Breast epithelium (tissue), 4 donors: ENCODE measurements at places on chromosomes 2 and 18.
A peak's percentile ranks its signal among the peaks of the same experiment; 100 is the strongest.

- H3K4me1 ChIP-seq = no peaks in the 10 kb centered on the region
- DNase-seq = no peak
- H3K27me3 ChIP-seq = no peaks in the 10 kb centered on the region
- H3K27ac ChIP-seq = no peak overlapping the region
- no peaks in the 10 kb centered on the region for H3K36me3 ChIP-seq
Observed at GRCh38 chr2:191650896-191651773, 26.8 kb upstream of the NABP1 start.

DNA sequence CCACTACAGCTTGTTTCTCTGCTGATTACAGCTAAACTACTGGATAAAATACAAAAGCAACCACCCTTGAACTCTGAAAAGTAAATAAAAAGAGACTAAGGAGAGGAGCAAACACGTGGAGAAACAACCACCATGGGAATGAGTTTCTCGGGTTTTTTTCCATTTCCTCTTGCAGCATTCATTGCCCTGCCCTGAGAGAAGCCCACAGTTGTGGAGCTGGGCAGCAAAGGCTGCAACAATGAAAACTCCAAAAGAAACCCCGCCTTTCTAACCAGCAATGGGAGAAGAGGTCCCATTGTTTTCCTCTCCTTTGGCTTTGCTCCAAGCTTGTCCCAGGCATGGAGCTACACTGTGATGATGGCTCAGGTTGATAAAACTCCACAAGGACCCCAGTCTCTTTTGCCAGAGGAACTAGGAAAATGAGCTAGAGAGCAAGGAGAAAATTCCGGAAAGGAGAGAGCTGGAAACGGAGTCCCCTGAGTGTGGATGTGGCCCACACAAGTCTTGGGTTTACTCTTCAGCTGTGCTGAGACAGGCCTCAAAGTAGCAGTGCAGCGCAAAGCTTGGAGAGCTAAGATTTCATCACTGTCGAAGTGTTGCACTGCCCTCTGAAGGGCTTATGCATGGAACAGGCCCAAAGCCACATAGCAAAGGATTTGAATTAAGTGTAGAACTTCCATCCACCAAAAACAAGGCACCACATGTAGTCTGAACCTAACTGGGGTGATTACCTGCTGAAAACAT, 20.9 kb downstream of the NAPG start:
- H3K4me3 ChIP-seq = no peak overlapping the region
- DNase-seq = no peak
- no peak overlapping the region for H3K27ac ChIP-seq
- no peaks in the 10 kb centered on the region for H3K27me3 ChIP-seq

DNA sequence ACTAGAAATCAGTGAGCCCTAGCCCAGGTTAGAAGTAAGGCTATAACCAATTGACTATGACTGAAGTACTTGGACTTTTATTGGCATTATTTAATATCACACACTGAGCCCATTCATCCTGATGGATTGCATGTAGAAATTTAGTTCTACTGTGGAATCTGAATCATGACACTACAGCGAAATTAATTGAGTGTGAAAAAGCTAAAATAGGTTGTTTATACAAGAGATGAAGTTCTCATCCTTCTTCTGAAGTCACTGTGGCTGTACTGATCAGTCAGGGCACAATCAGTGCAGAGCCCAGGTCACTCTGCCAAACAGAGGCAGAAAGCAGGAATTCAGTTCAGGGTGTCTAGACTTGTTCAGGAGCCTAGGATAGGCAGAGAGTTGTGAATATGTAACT, 158.9 kb downstream of the BABAM2 start:
- H3K27ac ChIP-seq = no peak overlapping the region
- no peaks in the 10 kb centered on the region for H3K4me1 ChIP-seq
- DNase-seq = no peak
- no peaks in the 10 kb centered on the region for H3K27me3 ChIP-seq
- H3K4me3 ChIP-seq = no peak overlapping the region

DNA sequence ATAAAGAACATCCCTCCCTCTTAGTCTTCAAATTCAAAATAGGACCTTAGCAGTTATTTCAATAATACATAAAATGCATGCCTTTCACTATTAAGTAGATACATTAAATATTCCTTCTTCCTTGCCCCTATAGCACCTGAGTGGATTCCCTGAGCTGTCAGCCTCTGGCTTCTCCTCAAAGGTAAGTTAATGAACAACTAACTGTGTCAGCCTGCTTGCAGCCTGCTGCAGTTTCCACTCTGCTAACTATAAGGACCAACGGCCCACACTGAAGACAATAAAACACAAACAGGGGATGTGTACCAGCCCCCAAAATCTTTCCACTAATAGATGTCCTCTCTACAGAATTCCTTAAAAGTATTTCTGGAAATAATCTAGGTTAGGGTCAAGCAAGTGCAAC, 5.0 kb downstream of the KCTD1 start:
- H3K4me3 ChIP-seq = peak overlapping the region; percentile 1
- H3K4me1 ChIP-seq = no peaks in the 10 kb centered on the region
- H3K27ac ChIP-seq = no peak overlapping the region
- H3K27me3 ChIP-seq = no peaks in the 10 kb centered on the region

DNA sequence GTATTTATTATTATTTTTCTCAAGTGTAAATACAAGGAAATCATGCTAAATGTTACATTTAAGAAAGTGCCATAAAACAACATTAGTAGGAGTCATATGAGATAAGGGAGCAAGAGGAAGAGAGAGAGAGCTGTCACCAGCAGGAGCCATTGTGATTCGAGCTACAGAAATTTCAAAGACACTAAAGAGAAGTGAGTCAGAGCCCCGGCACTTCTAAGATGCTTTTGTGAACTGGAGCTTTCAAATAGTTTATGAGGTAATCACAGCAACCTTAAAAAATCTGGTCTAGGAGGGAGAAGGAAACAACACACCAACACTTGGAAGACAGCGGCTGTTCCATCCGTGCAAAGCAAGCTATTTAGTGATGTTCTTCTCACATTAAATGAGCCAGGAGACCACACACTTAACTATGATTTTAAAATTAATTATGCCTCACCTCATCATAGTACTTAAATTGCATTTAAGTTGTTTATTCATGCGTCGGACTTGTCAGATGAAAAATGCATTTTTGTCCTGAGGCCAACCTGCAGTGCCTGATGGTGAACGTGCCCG, 382.7 kb upstream of the SALL3 start:
- no peak overlapping the region for H3K27ac ChIP-seq
- DNase-seq = no peak
- no peaks in the 10 kb centered on the region for H3K4me1 ChIP-seq
- no peaks in the 10 kb centered on the region for H3K36me3 ChIP-seq

DNA sequence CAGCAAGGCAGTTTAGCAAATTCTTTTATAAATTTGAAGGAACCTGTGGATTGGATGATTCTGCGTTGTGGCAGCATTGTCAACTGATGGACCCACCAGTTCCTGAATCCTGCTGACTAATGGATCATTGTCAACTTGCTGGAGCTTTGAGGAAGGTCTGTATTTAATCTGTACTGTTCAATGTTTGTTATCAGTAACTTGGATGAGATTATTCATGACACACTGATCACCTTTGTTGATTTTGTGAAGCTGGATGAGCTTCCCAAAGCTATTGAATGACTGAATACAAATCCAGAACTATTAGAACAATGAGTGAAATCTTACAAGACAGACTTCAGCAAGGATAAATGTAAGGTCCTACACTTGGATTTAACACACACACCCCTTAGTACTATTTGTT, 101.3 kb downstream of the AQP4 start:
- DNase-seq = no peak
- H3K27ac ChIP-seq = no peak overlapping the region
- H3K4me3 ChIP-seq = no peak overlapping the region
- H3K36me3 ChIP-seq = no peaks in the 10 kb centered on the region
- H3K27me3 ChIP-seq = no peaks in the 10 kb centered on the region

DNA sequence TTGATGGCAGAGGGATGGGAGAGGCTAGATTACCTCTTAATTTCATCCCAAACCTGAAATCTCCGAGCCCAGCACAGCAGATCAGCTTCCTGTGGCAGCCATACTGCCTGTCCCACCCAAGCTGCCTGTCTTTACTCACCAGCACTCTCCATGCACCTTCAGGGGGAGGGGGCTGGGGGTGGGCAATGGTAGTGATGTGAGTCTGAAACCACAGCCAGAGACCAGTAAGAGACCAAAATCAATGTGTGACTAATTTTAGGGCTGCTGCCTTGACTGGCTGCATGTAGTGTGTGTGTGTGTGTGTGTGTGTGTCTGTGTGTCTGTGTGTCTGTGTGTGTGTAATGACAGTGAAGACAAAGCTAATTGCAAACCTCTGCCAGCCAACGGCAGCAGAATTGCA, 11.7 kb upstream of the TEX261 start:
- H3K27me3 ChIP-seq = no peaks in the 10 kb centered on the region
- H3K27ac ChIP-seq = no peak overlapping the region
- DNase-seq = no peak
- no peaks in the 10 kb centered on the region for H3K4me1 ChIP-seq

GRCh38 chr2:187964746-187965145, 326.9 kb upstream of the GULP1 start:
- H3K27me3 ChIP-seq = no peaks in the 10 kb centered on the region
- DNase-seq = no peak
- no peak overlapping the region for H3K4me3 ChIP-seq
- H3K27ac ChIP-seq = no peak overlapping the region
- no peaks in the 10 kb centered on the region for H3K36me3 ChIP-seq

DNA sequence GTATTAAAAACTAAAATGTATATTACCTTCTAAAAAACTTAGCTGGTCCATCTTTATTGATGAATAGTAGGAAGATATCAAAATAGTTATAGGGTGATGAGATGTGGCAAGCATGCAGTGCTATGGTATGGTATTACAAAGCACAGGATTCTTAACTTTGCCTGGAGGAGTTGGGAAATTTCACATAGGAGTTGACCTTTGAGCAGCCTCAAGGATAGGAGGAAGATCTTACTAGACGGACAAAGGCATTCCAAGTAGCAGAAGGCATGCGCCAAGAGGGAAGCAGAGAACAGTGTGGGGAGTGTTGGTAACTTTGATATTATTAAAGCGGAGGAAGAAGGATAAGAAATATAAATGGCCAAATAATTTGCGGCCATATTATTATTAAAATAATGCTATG, 60.0 kb downstream of the TTC21B start:
- no peak for DNase-seq
- H3K27ac ChIP-seq = no peak overlapping the region
- H3K27me3 ChIP-seq = no peaks in the 10 kb centered on the region
- H3K4me1 ChIP-seq = peaks cover under 1% of the 10 kb centered on the region
- no peaks in the 10 kb centered on the region for H3K36me3 ChIP-seq

DNA sequence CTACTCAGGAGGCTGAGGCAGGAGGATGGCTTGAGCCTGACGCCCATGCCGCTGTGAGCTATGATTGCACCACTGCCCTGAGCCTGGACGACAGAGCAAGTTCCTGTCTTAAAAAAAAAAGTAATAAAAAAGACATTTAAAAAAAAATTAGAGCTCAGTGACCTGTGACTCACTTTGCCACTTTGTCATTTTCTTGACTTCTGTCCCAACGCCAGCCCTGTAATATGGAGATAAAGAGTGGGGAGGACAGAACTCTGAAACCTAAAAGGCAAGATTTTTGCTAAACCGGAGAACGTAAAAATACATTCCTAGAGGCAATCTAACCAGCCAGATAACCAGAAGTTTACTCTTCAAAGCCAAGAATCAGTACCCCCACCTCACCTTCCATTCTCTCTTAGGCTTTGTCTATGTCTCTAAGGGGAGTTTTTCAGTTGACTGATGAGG, 49.0 kb downstream of the PRKRA start:
- no peak overlapping the region for H3K27ac ChIP-seq
- no peaks in the 10 kb centered on the region for H3K4me1 ChIP-seq
- H3K27me3 ChIP-seq = no peaks in the 10 kb centered on the region
- H3K36me3 ChIP-seq = no peaks in the 10 kb centered on the region
- DNase-seq = no peak

GRCh38 chr2:44163777-44164176, 4.9 kb upstream of the PPM1B start:
- no peak for DNase-seq
- no peak overlapping the region for H3K4me3 ChIP-seq
- H3K4me1 ChIP-seq = no peaks in the 10 kb centered on the region
- H3K36me3 ChIP-seq = no peaks in the 10 kb centered on the region

DNA sequence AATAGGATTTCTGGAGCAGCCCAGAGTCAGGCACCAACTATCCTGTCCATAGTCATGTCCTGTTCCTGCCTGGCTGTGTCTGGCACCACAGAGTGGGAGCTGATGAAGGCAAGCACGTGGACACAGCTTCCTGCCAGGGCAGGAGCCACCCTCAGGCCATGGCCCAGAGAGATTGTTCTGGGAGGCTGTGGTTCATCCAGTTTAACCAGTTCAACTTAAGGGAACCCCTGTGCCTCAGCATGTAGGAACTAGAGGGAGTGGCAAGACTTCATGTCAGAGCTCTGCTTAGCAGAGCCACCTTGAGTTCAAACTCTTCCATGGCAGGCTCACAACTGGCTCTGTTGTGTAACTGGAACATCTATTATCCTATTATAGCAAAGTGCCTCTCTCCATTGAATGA, 73.2 kb upstream of the NCKAP5 start:
- H3K27ac ChIP-seq = peak overlapping the region; percentile 63
- H3K27me3 ChIP-seq = no peaks in the 10 kb centered on the region
- H3K4me3 ChIP-seq = no peak overlapping the region
- H3K4me1 ChIP-seq = no peaks in the 10 kb centered on the region
- DNase-seq = peak; percentile 89

DNA sequence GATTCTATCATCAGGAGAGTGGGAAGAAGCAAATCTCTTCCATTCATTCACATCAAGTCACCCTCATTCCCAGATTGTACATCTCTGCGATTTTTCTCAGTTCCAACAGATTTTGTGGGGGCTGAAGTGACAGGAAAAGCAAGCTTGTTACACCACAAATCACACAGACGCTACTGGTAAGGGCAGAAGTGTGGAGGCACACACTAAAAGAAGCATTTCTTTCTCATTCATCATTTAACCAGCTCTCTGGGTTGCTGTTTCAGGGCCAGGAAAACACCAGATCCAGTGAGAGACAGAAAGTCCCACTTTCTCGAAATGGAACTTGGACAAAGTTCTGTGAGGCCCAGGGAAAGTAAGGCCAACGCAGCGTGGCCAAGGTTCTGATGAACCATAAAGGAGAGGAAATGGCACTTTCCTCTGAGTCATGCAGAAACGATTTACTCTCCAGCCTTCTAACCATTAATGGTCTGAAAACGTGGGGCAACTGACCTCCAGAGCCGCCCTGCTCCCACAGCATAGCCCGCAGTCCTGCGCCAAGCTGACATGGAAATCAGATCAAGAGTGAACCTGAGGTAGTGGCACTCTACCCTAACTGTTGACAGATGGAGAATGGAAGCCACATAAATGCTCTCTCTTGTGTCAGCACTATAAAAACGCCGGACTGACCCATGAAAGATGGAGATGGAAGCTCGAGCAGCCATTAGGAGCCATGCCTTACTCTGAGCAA, 191.0 kb downstream of the C1D start:
- H3K27ac ChIP-seq = peak overlapping the region; percentile 25
- no peak for DNase-seq
- no peaks in the 10 kb centered on the region for H3K27me3 ChIP-seq
- no peak overlapping the region for H3K4me3 ChIP-seq
- no peaks in the 10 kb centered on the region for H3K4me1 ChIP-seq
